Activated CD8-positive, alpha-beta memory T cell treated with anti-CD3 and anti-CD28 coated beads, Interleukin-2, amount 10 ng/mL, durations not matched to agents 7 days and 5 days (primary cell): ENCODE measurements at places on chromosomes 6 and 20. TPM values are rescaled to one million over a fixed set of nuclear protein-coding genes. Genes with fewer than 3 reads are reported as not detected.

FYN gene
- total RNA-seq = 323 TPM

SEL1L2 gene
- total RNA-seq = not detected

RAET1L gene
- not detected for total RNA-seq

TBXT gene
- not detected for total RNA-seq

RAB23 gene
- total RNA-seq = 3.9 TPM

NPEPL1 gene
- 19.3 TPM for total RNA-seq

ABHD16B gene
- total RNA-seq = not detected

CCN5 gene
- total RNA-seq = not detected

PLCG1 gene
- total RNA-seq = 201 TPM

SLC22A16 gene
- total RNA-seq = not detected

DNPH1 gene
- total RNA-seq = 60.0 TPM

HFE gene
- 3.4 TPM for total RNA-seq

RSPH9 gene
- not detected for total RNA-seq

ULBP3 gene
- 1.4 TPM for total RNA-seq

RTF2 gene
- total RNA-seq = 127 TPM

HIVEP2 gene
- total RNA-seq = 24.1 TPM

GRCh38 chr20:6829510-6830116 is 62.1 kb downstream of the BMP2 start:
- H3K4me1 ChIP-seq = no peaks in the 10 kb centered on the region
- no peak overlapping the region for H3K27ac ChIP-seq
- no peak overlapping the region for H3K4me3 ChIP-seq
- no peaks in the 10 kb centered on the region for H3K36me3 ChIP-seq
- DNase-seq = no peak
- H3K27me3 ChIP-seq = no peaks in the 10 kb centered on the region

GRCh38 chr6:137106183-137106582 is 61.4 kb upstream of the IL20RA start:
- peaks cover 23% of the 10 kb centered on the region for H3K4me1 ChIP-seq
- H3K4me3 ChIP-seq = no peak overlapping the region
- no peak overlapping the region for H3K27ac ChIP-seq
- H3K27me3 ChIP-seq = no peaks in the 10 kb centered on the region

GRCh38 chr6:41942067-41942851 is 651 bp upstream of the CCND3 start:
- H3K4me1 ChIP-seq = peaks cover 48% of the 10 kb centered on the region
- H3K36me3 ChIP-seq = peaks cover 36% of the 10 kb centered on the region

DNA sequence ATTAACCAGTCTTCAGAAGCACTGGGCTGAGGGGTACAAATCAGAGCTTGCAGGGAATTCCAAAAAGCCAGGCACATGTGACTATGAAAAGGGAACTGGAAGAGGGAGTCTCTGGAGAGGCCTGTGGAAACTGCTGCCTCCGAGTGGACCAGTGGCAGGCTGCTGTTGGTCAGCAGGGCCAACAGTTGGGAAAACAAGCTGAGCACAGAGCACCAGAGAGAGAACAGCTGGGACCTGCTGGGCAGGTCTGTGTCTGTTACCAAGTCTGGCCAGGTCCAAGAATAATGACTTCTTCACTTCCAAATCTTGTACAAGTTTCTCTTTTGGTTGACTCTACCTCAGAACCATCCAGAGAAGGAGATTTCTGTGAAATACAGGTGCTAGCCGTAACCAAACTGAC is 81.4 kb downstream of the LIN28B start:
- no peak overlapping the region for H3K4me3 ChIP-seq
- no peaks in the 10 kb centered on the region for H3K36me3 ChIP-seq
- peaks cover 38% of the 10 kb centered on the region for H3K27me3 ChIP-seq
- H3K4me1 ChIP-seq = no peaks in the 10 kb centered on the region
- DNase-seq = no peak

- H3K4me3 ChIP-seq = no peak overlapping the region
- no peaks in the 10 kb centered on the region for H3K36me3 ChIP-seq
- H3K27me3 ChIP-seq = no peaks in the 10 kb centered on the region
Observed at GRCh38 chr6:120774275-120774674, 560.0 kb downstream of the TBC1D32 start.

DNA sequence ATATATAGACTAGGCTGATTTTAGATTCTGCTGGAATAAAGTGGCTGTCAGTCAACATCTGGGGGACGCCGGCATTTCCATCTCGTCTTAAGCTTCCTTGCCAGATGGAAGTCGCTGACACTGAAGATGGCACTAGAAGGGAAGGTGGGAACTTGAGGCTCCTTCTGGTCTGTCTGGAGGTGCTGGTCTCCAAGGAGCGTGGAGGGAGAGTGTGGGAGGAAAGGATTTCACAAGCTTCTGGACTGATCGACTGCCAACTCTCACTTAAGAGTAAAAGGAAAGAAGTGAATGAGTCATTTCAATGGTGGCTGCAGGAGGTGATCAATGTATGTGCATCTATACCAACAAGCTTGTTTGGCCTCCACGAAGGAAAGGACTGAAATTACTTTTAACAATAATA is 40.4 kb downstream of the DUSP22 start:
- peaks cover 22% of the 10 kb centered on the region for H3K4me1 ChIP-seq
- H3K4me3 ChIP-seq = no peak overlapping the region
- no peak for DNase-seq
- H3K36me3 ChIP-seq = peaks cover 3% of the 10 kb centered on the region
- no peaks in the 10 kb centered on the region for H3K27me3 ChIP-seq

- H3K27ac ChIP-seq = peak overlapping the region; percentile 75
- H3K36me3 ChIP-seq = peaks cover 22% of the 10 kb centered on the region
- DNase-seq = no peak
- H3K4me3 ChIP-seq = no peak overlapping the region
- no peaks in the 10 kb centered on the region for H3K27me3 ChIP-seq
Observed at GRCh38 chr20:17939622-17940223, 28.9 kb downstream of the SNX5 start.

DNA sequence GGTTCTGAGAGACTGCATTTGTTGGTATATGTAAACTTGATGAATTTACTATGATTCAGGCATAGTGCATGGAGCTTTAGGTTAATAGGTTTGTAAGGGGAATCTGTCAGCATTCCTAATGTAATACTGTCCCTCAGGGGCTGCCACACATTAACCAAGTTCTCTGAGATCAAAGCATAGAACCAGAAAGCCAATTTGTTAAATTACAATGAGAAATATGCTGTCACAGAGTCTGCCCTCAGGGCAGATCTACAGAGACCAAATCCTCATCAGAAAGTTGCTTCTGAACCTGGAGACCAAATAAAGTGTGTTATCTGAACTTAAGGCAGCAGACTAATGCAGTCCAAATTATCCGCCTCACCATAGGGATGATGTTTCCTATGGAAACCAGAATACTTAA is 250.8 kb upstream of the HTR1E start:
- H3K36me3 ChIP-seq = no peaks in the 10 kb centered on the region
- no peak for DNase-seq
- H3K4me1 ChIP-seq = no peaks in the 10 kb centered on the region
- no peak overlapping the region for H3K27ac ChIP-seq
- no peaks in the 10 kb centered on the region for H3K27me3 ChIP-seq

GRCh38 chr6:133396984-133397348 is 155.8 kb downstream of the EYA4 start:
- no peaks in the 10 kb centered on the region for H3K4me1 ChIP-seq
- H3K4me3 ChIP-seq = no peak overlapping the region
- no peak for DNase-seq
- no peaks in the 10 kb centered on the region for H3K36me3 ChIP-seq
- no peaks in the 10 kb centered on the region for H3K27me3 ChIP-seq

GRCh38 chr6:137171824-137172733 is 1.4 kb downstream of the IL22RA2 start:
- no peak overlapping the region for H3K4me3 ChIP-seq
- no peak for DNase-seq
- H3K4me1 ChIP-seq = peaks cover 2% of the 10 kb centered on the region
- H3K27ac ChIP-seq = no peak overlapping the region
- H3K36me3 ChIP-seq = peaks cover 8% of the 10 kb centered on the region

- H3K27me3 ChIP-seq = peaks cover 44% of the 10 kb centered on the region
- no peak for DNase-seq
- no peaks in the 10 kb centered on the region for H3K36me3 ChIP-seq
- H3K4me3 ChIP-seq = no peak overlapping the region
- H3K4me1 ChIP-seq = no peaks in the 10 kb centered on the region
Observed at GRCh38 chr6:14051355-14051754, 66.2 kb upstream of the CD83 start.

GRCh38 chr6:1088492-1089001 is 223.4 kb upstream of the FOXQ1 start:
- H3K4me1 ChIP-seq = no peaks in the 10 kb centered on the region
- no peak overlapping the region for H3K27ac ChIP-seq
- H3K27me3 ChIP-seq = peaks cover 3% of the 10 kb centered on the region

- no peaks in the 10 kb centered on the region for H3K4me1 ChIP-seq
- H3K27me3 ChIP-seq = no peaks in the 10 kb centered on the region
- no peaks in the 10 kb centered on the region for H3K36me3 ChIP-seq
- no peak for DNase-seq
Observed at GRCh38 chr20:50220894-50221365, 30.3 kb downstream of the CEBPB start.

DNA sequence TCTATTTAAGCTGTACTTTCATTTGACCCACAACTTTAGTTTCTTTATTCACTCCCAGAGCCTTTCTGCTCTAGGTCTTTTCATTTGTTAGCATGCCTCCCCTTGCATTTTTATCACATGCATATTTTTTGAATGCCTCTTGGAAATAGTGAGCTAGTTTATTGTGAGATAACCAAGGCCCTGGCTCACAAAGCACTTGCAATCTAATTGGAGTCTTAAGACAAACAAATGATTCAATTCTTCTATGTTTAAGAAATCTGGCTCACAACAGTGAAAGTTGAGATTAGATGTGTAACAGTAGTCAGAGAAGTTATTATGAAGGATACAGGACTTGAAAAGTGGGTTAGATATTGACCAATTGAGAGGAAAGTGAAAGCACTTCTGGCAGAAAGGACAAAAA is 173.4 kb downstream of the MOXD1 start:
- H3K4me3 ChIP-seq = no peak overlapping the region
- no peaks in the 10 kb centered on the region for H3K27me3 ChIP-seq
- DNase-seq = no peak
- H3K27ac ChIP-seq = no peak overlapping the region
- H3K36me3 ChIP-seq = no peaks in the 10 kb centered on the region

DNA sequence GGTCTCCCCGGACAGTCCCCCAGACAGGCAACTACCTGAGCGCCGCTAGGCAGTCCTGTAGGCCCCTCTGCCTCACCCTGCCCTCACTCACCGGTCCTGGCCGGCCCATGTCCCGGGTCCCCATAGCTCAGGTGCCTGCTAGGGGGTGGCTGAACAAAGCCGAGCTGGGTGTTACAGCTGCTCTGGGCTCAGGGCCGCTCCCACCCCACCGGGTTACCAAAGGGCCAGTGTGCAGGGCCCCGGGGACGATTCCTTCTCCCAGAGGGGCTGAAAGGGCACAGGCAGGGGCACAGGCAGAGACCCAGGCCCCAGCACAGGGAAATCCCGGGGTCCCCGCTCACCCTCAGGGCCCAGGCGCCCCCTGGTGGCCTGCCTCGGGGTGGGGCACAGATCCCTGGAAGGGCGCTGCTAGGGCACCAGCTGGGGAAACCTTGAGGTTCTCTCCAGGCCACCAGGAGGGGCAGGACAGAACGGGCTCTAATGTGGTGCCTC is 118.4 kb downstream of the GRM4 start:
- peak; percentile 74 for DNase-seq
- no peak overlapping the region for H3K4me3 ChIP-seq
- no peak overlapping the region for H3K27ac ChIP-seq

- no peaks in the 10 kb centered on the region for H3K36me3 ChIP-seq
- H3K4me3 ChIP-seq = no peak overlapping the region
- no peaks in the 10 kb centered on the region for H3K4me1 ChIP-seq
- peaks cover 7% of the 10 kb centered on the region for H3K27me3 ChIP-seq
Observed at GRCh38 chr6:148379481-148379880, 36.8 kb downstream of the SASH1 start.

DNA sequence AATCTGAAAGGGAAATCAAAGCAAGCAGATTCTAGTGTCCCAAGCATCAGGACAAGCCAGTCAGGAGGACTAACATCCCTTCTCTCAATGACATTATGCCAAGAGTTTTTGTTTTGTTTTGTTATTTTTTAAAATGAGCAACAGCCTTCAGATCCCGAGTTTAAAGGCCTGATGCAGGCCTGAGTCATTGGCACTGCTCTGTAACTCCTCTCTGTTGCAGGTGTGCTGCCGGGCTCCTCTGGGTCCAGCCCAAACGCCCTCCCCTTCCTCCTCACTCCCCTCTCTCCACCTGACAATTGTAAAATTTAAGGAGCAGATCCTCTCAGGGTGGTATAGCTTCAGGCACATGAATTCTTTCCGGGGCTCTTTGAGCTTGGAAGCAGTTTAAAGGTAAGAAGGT is 502.0 kb downstream of the BMP2 start:
- H3K27me3 ChIP-seq = no peaks in the 10 kb centered on the region
- no peaks in the 10 kb centered on the region for H3K4me1 ChIP-seq
- no peak for DNase-seq

DNA sequence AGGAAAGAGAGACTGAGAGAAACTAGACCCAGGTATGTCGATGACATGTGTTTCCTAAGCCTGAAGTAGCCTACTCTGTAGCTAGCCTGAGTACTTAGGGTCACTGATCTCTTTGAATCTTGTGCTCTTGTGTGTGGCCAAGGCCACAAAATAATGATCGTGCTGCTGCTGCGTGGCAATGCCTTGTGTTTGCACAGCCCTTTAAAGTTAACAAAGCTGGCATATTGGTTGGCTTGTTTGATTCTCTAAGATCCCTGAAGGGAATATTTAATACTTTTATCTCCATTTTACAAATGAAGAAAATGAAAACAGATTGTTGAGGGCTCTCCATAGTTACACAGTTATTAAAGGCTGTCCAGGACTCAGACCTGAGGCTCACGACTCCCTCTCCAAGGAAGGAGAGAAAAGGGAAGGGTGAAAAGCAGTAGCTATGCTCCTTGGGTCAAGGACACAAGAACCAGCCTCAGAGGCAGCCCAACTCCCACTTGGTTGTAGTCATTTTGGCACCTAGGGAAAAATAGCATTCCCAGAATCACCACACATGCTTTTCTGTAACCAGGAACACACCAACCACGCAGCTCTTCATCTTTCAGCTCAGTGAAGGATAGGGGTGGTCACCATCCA is 130.7 kb downstream of the LRFN2 start:
- H3K27ac ChIP-seq = no peak overlapping the region
- no peak for DNase-seq
- no peak overlapping the region for H3K4me3 ChIP-seq

- H3K36me3 ChIP-seq = no peaks in the 10 kb centered on the region
- H3K4me3 ChIP-seq = no peak overlapping the region
- peaks cover 16% of the 10 kb centered on the region for H3K4me1 ChIP-seq
- no peak overlapping the region for H3K27ac ChIP-seq
Observed at GRCh38 chr6:150722614-150723344, 123.1 kb downstream of the PLEKHG1 start.

DNA sequence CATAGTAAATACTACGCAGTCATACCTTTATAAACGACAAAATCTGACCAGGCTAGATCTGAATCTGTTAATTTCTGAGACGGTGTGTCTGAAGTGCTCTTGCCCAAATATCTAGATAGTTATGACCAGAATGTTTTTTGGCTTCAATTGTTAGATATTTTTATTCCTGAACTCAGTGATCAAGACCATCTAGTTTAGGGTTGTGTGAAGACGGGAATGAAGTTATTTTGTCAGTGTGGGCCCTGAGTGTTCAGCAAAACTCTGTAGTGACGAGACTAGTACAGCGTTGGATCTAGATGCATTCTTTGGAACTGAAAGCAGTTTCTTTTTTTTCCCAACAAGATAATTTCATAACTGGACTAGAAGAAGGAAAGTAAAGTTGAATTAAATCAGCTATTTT is 3.1 kb downstream of the STXBP5 start:
- H3K27ac ChIP-seq = no peak overlapping the region
- H3K4me1 ChIP-seq = peaks cover 28% of the 10 kb centered on the region
- no peak overlapping the region for H3K4me3 ChIP-seq
